ENCODE measurements at places on chromosomes 5 and 9.

GRCh38 chr9:95147452-95148207 is 169.9 kb downstream of the FANCC start:
- no peak for DNase-seq

DNA sequence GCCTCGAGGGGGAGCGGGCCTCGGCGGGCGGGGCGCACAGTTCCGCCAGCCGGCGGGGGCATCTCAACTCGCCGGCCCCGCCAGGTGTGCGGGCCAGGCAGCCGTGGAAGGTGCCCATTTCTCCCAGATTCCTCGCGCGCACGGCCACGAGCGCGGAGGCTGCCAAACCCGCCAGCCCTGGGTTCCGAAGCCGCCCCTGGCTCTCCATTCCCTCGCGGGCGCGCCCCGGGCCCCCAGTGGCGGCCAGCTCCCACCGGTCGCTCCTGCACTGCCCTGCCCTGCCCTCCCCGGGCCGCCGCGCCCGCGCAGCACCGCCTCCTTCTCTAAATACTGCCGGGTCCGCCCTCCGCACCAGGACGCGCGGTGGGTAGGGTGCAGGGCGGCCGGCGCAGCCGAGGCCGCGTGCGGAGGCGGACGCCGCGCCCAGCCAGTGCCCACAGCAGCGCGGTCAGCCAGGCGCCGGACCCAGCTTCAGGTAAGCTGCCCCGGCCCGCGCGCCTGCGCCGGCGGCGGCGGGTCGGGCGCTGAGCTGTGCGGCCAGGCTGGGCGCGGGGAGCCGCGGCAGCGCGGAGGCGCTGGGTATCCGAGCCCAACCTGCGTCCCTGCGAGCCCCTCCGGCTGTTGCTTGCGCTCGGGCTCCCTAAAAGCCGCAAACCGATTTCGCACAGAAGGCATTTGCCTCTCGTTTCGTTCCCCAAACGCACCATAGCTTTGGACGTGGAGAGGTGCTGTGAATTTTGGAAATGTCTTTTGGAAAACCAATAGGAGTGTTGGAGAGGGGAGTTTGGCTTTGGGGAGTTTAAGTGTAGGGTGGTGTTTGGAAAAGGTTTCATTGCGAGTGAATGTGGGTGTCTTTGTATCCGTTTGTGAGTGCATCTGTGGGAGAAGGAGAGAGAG is at the start of gene TMEM171:
Gene TMEM171, plus strand, starts transcription at position 354 of the 897 bp plus-strand sequence. CDS start 2,799 bp downstream, outside the sequence.
- DNase-seq = no peak

GRCh38 chr9:82970359-82970758 is 92.6 kb downstream of the RASEF start:
- no peak for DNase-seq

DNA sequence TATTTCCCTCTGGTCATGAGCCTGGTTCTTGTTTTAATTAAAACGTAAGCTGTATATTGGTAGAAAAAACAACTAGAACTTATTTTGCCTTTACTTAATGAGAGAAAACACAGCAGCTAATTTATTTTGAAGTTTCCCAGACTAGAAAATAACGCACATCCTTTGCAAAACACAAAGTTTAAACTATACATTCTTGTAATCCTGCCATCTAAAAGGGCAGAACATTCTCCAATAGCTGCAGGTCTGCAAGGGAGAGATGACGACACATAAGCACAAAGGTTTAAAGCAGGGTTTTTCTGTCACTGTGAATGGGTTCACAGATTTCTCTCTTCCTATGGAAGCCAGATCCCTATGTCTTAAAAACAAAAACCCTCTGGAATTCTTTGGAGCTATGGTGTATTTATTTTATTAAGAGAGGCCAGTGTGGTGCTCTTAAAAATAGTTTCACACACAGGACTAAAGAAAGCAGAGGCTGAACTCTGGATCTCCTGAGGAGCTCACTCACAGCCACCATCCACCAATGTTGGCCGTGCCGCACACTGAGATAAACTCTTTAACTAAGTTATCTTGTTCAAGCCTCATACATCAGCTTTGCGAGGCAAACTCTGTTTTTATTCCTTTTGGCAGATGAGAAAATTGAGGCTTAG is 82.4 kb downstream of the SNCAIP start:
- no peak for DNase-seq

DNA sequence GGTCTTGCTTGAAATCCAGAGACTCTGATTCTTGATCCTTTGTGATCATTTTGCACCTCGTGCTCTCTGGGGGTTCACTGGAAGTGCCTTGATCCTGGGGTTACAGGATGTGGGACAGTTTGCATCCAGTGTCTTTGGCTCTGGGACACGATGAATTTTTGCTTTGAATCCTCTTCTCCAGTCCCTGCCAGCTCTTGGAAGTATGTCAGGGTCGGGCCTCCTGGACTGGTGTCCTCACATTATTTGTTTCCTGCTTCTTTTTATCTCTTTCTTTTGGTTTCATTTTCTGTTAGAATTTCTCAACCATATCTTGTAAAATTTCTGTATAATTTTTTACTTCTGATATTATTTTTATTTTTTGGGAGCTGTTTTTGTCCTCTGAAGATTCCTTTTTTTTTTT is 34.2 kb downstream of the SECISBP2 start:
- DNase-seq = no peak

GRCh38 chr5:9197881-9198260 is 348.0 kb downstream of the SEMA5A start:
- no peak for DNase-seq

Data from stimulated activated naive CD4-positive, alpha-beta T cell (primary cell).